ENCODE measurements at places on chromosomes 4 and X.
A peak's percentile ranks its signal among the peaks of the same experiment; 100 is the strongest.

DNA sequence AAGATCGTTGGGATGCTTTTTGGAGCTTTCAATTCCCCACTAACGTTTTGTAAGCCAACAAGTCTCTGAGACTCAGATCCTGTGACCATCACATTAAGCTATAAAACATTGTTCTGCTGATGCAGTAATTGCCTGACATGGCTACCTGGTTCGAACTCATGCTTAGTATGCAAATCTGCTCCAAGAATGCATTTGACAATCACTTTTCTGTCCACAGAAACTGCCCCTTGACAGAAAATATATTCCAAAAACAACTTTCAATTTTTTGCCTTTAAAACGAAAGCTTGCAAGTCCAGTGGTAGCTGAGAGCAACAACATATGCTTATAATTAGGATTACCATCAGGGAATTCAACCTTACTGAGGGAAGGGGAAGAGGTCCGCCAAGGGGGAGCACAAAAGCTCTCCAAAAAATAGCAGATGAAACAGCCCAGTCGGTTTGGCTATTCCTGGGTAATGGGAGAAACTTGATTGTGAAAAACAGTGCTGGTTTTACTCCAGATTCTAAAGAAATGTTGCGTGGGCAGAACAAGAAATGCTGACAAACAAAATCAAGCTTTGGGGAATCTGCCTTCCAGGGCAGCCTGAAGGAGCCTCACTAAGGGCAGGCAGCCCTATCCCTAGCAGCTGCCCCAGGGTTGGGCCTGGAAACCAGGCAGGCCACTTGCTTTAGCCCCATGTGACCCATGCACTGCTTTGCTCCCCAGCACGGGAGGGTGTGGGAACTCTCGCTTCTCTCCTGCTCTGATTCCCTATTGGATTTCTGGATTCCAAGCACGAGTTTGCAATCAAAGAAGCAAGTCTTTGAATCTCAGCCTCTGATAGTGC, 160.7 kb upstream of the LDB2 start:
- DNase-seq, result peak; percentile 15

DNA sequence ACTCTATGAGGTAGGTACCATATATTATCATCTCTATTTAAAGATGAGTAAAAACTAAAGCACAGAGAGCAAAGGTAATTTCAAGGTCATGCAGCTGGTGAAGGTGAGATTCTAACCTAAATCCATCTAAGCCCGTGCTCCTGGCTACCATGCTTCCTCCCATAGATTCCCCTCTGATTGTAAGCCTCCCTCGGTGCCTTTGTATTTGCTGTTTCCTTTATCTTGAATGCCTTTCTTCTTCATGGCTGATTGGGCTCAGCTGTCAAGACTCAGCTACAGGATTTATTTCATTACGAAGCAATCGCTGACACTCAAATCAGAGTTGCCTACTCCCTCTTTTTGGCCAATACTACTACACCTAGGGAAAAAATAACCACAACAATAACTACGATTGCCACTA, 217.1 kb downstream of the ARAP2 start:
- DNase-seq, result no peak

GRCh38 chr4:59200992-59201391, 1999.1 kb upstream of the ADGRL3 start:
- DNase-seq, result no peak

DNA sequence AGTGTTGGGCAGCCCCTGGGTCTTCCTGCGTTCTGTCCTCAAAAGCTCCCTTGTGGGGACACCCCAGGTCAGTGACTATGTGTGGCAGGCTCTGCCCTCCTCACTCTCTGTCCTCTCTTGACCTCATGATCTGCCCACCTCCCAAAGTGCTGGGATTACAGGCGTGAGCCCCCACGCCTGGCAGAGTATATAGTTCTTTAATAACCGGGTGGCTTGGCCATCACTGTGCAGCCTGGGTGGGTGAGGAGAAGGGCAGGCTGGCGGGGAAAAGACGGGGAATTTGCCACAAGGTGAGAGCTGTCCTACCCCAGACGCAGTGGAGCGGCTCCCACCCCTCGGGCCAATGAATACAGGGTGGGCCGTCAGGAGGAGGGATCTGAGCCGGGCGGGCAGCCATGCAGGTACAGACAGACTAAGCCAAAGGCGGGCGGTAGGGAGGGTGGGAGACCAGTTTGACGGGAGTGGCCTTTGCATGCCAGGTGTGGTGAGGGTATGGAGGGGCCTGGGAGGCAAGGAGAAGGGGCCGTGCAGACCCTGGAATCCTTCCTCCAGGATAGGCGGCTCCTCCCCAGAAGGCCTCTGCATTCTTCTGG, 2.5 kb downstream of the SH3BP2 start:
- DNase-seq, result no peak

GRCh38 chr4:95204267-95204844, 344.4 kb downstream of the UNC5C start:
- no peak for DNase-seq

DNA sequence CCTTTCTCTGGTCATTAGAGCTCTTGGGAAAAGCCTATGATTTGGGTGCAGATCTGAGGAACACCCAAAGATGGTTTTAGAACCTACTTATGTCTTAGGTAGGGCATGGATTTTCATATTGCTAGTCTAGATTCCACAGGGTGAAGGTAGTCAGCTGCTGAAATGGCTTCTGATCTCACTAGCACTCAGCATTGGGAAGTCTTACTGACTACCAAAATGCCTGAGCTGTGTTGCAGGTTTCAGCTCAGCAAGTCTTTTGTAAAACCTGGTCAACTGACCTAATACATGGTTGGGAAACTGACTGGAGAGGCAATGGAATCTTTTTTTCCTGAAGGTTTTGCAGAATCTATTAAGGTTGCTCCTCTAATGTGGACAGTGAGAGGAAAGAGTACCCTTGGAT, 136.4 kb downstream of the CCNG2 start:
- DNase-seq, result no peak

DNA sequence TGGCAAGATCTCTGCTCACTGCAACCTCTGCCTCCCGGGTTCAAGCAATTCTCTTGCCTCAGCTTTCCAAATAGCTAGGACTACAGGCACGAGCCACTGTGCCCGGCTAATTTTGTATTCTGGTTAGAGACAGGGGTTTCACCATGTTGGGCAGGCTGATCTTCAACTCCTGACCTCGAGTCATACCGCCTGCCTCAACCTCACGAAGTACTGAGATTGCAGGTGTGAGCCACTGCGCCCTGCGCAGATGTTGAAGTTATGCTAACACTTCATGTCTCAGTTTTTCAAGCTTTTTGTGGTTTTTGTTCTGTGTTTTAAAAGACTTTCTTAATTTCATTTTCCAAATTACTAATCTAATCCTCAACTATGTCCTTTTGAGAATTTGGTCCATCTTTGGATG, 154.4 kb upstream of the TLL1 start:
- DNase-seq, result no peak

GRCh38 chr4:94338681-94339351, 3.8 kb downstream of the HPGDS start:
- DNase-seq, result no peak

GRCh38 chr4:40269133-40269532, 66.0 kb upstream of the CHRNA9 start:
- DNase-seq, result no peak

DNA sequence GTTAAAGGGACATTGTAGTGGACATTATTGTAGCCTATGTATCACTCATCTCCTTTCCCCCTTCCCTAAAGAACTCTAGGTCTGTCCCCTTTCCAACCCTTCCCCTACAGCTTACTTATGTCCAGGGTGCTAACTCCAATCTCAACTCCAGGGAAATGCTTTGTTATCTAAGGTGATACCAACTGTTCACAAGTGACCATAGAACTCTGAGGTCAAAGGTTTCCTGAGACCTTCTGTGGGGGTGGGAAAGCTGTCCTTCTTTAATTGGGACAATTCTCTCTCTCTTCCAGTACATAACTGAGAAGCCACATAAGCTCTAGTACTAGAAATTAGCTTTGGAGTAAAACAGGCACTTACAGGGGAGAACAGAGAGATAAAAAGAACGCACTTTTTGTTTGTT, 212.4 kb downstream of the NR3C2 start:
- no peak for DNase-seq

- DNase-seq, result no peak
These were observed 88.6 kb upstream of the DHRSX start for GRCh38 chrX:2589186-2590020.

GRCh38 chr4:152278505-152279233, 257.2 kb downstream of the FBXW7 start:
- no peak for DNase-seq

DNA sequence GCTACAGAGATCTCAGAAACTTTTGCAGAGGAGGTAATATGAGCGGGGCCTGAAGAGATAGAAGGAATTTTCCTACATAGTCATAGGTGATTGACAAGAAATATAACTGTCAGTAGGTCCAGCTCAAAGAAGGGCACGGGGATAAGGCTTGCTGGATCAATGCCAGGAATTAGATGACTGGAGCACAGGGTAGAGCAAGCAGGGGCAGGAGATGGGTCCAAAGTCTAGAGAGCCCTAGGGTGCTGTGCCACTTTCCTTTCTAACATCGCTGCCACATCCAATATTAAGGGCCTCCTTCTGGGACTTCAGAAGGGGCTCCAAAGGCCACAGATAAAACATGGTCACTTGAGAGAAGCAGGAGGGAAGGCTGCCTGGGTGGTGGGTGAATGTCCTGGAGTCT, 402.2 kb downstream of the MID1IP1 start:
- DNase-seq, result no peak

DNA sequence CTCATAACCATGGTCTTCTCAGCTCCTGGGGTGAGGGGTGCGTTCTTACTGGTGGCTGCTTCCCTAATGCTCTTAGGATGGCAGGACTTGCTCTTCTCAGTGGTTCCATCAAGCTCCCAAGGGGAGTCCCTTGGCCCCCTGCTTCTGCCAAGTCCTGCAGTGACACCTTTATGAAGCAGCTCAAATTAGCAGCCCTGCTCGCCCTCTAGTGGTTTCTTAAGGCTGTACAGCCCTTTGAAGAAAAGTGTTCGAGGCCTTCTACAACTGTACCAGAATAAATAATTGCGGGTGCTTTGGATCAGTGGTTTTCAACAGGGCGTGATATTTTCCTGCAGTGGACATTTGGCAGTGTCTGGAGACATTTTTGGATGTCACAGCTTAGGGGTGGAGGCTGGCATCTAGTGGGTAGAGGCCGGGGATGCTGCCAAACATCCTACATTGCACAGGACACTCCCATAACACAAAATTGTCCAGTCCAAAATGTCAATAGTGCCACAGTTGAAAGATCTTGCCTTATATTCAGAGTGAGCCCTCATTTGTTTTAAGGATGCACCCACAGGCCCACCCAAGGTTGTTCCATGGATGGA, 204.7 kb upstream of the S100G start:
- no peak for DNase-seq

GRCh38 chr4:126268106-126268505, 953.4 kb downstream of the FAT4 start:
- DNase-seq, result no peak

DNA sequence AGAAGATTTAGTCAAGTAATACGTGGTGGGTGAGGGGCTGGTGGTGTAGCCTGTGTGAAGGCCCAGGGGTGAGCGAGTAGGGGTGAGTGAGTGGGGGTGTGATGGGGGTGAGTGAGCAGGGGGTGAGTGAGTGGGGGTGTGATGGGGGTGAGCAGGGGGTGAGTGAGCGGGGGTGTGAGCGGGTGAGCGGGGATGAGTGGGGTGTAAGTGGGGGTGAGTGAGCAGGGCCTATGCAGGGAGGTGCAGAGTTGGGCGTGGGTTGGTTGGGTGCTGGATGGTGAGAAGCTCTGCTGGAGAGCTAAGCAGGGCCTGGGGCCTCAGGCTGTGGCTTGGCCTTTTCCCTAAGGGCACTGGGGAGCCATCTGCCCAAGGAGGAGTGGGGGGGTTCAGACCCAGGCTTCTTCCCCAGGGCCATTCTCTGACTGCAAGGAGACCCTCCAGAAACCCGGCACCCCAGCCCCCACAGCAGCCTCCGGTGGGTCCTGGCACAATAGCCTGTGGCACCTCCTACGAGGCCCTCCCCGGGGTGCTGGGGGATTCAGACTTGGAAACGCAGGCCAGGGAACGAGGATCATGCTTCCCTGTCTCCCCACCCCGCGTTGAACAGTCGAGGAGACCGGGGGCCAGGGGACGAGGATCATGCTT, 30.4 kb downstream of the SH3TC1 start:
- DNase-seq, result no peak

DNA sequence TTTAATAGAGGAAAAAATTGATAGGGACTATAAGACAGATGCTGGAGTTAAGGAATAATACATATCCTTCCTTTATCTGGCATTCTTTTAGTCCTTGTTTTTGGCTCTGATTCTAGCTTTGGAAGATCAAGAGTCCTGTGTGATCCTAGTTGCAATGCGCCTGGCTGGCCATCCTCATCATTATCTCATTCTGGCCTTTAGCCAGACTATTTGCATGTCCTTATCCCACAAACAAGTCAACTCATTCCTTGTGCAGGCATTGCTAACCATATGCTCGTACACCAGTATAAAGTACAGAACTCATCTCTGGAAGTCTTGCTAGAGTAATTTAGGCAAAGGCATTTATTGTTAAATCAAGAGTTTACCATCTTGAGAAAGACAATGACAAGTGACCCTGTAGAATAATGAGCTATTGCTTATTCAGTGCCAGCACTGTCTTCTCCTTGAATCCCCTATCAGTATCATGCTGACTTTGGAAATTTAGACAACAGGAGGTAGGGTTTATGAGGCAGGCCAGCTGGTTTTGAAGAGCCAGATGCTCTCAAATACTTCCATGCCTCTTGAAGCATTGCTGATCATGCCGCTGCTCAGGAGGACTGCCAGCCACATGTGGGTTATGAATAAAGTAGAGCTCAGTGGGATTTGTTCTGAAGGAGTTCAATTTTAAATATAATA, 1730.3 kb upstream of the TENM3 start:
- no peak for DNase-seq

- DNase-seq, result no peak
These were observed 8.4 kb downstream of the EMCN start for GRCh38 chr4:100509386-100509785.

GRCh38 chr4:183362916-183363542, 40.8 kb upstream of the CLDN24 start:
- DNase-seq, result no peak

GRCh38 chrX:24969812-24970211, 46.0 kb downstream of the ARX start:
- no peak for DNase-seq

GRCh38 chr4:56247646-56248045, 139.6 kb downstream of the AASDH start:
- no peak for DNase-seq

- DNase-seq, result no peak
These were observed 35.6 kb downstream of the DAPP1 start for GRCh38 chr4:99852199-99852749.

GRCh38 chr4:70062000-70062399, 11.8 kb downstream of the HTN1 start:
- no peak for DNase-seq

- DNase-seq, result no peak
These were observed 57.4 kb downstream of the TAPT1 start for GRCh38 chr4:16168710-16169388.

DNA sequence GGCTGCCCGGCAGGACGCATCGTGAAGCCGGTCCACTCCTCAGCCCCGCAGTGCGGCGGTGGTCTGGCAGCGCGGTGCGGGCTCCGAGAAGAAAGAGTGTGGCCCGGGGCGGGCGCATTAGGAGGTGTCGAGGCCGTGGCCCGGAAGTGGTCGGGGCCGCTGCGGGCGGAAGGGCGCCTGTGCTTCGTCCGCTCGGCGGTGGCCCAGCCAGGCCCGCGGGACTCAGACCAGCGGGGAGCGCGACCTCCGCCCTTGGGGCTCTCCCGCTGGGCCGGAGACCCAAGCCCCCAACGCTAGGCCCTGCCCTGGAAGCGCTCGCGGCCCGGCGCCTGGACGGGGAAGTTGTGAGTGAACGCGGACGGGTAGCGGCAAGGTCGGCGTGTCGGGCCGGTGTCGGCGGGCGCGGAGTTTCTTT, 60.0 kb downstream of the HS3ST1 start:
- DNase-seq, result no peak

GRCh38 chr4:86264241-86264640, 95.6 kb downstream of the MAPK10 start:
- no peak for DNase-seq

All from DMS 273 treated with DMSO at 0.1 percent for 48 hours (cell line).